Breast epithelium (tissue), 4 donors: ENCODE measurements at places on chromosomes 12 and 14. TPM values are rescaled to one million over a fixed set of nuclear protein-coding genes. Genes with fewer than 3 reads are reported as not detected.

Gene PIWIL1
- total RNA-seq, result under 0.01 TPM

Gene OR4Q2
- total RNA-seq, result not detected

Gene RNU4-1
- total RNA-seq, result under 0.01 TPM

Gene STAB2
- under 0.01 TPM for total RNA-seq

Gene DAO
- total RNA-seq, result not detected

Gene MYG1
- 39.1 TPM for total RNA-seq

Gene TGFB3
- 24.0 TPM for total RNA-seq

Gene MYO1H
- under 0.01 TPM for total RNA-seq

Gene CLEC14A
- total RNA-seq, result 24.8 TPM

Gene HOXC10
- total RNA-seq, result 2.0 TPM

Gene KCNK13
- total RNA-seq, result 0.66 TPM

Gene GPR84
- 0.44 TPM for total RNA-seq

- DNase-seq, result no peak
Observed at GRCh38 chr14:89899917-89900663, 54.4 kb downstream of the EFCAB11 start.

DNA sequence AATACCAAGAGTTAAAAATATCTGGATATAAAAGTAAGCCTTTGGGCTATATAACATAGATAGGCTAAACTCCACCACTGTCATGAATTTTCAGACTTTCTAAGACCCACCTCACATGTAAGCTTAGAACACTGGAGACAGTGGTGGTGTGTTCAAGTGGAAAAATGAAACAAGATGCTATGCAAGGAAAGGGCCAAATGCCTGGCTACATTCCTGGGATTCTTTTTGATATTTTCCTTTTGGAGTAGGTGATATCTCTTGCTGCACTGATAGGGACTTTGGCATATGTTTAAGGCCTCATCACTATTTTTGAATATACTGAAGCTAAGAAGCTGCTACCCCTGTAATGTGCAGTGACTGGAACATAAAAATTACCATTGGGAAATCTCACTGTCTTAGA is 341.3 kb downstream of the SLC16A7 start:
- DNase-seq, result no peak

DNA sequence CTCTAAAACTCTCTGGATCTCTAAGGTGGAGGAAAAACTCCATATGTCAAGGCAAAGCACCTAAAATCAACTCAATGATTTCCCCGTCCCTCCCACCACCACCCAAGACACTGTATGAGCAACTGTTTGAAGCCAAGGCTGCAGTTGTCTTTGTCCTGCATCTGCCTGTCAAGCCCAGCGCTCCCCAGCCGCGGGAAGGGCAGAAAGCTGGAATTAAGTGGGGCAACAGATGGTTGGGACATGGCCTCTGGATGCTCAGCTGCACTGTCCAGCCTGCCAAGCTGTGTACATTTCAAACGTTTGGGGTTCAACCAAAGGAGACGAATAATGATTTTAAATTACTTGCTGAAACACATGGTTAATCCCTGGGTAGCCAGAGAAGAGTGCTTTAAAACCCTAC is 42.2 kb upstream of the PTGR2 start:
- DNase-seq, result no peak

GRCh38 chr12:78248321-78248720 is 417.6 kb downstream of the NAV3 start:
- no peak for DNase-seq

GRCh38 chr12:19546027-19546426 is 106.7 kb downstream of the AEBP2 start:
- no peak for DNase-seq

- no peak for DNase-seq
Observed at GRCh38 chr14:51117593-51117992, 22.7 kb upstream of the TRIM9 start.

DNA sequence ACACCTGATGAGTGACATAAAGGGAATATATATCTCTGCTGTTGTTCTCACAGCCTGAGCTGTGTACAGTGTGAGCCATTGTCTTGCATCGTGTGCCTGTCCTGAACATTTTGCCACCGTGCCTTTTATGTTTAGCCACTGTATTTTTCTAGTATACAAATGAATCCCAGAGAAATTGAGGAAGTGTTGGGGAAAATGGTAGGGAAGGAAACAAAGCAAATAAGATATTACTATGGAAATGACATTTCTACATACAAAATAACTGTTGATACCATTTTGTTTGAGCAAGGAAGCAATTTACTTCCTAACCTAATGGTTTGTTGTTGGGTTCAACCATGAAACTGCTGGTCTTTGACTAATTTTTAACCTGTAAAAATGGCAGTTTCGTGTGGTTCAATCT is 5.5 kb downstream of the PSMA6 start:
- no peak for DNase-seq

DNA sequence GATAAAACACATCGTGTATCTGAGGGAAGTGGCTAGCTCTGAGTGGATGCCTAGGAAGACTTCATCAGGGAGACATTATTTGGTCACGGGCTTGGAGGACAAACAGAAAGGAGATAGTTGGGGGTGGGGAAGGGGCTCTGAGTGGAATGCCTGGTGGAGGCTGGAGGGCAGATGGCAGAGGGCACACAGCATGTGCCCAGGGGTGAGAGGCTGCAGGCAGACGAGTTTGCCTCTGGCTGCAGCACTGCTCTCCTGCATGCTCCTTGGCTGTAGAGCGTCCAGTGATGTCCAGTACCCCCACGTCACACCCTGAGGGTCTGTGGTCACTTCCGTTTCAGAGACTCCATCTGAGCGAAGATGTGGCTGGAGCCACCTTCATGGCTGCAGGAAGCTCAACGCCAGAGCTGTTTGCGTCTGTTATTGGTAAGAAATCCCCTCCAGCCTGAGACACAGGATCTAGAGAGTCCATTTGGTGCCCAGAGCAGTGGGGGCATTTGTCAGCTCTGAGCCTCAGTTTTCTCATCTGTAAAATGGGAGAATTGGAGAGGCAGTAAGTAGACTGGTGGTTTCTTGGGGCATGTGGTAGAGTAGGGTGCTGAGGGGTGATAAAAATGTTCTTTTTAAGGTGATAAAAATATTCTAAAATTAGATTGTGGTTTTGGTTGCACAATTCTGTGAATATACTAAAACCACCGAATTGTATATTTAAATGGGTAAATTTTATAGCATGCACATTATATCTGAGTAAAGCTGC is 71.7 kb upstream of the RIN3 start:
- no peak for DNase-seq

DNA sequence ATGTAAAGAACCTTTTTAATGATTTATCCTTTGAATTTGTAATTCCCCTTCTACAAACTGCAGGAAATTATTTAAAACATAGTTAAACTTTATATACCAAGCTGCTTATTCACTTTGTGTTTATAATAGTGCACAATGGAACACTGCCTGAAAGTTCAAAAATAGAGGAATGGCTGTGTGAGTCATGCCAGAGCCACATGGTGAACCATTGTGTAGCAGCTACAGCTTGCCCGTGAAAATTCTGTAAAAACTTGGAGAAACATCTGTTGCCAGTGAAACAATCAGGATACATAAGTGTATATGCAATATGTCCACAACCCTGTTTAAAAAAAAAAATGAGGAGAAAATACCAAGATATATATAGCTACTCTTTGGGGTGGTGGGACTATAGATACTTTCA is 59.5 kb downstream of the VEZT start:
- DNase-seq, result no peak

DNA sequence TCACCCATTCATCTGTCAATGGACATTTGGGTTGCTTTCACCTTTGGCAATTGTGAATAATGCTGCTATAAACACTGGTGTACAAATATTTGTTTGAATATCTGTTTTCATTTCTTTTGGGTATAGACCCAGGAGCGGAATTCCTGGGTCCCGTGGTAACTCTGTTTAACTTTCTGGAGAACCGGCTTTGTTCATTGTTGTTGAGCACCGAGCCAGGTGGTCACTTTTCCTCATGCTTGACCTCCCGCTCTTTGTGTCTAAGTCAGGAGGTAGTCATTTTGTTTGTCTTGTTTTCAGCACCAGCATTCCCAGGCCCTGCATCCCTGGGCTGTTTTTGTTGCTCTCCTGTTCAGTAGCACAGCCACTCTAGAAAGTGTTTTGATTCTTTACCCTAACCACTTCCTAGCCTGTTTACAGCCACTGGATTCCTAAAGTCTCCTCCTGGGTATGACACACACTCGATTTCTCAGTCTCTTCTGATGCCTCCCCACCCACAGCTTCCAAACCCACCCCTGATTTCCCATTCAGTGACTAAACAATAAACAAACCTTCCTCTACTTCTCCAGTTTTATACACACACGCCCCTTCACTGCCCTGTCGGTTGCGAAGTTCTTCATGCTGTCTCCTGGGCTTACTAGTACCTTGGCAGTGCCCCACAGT is 37.9 kb downstream of the B4GALNT3 start:
- no peak for DNase-seq

DNA sequence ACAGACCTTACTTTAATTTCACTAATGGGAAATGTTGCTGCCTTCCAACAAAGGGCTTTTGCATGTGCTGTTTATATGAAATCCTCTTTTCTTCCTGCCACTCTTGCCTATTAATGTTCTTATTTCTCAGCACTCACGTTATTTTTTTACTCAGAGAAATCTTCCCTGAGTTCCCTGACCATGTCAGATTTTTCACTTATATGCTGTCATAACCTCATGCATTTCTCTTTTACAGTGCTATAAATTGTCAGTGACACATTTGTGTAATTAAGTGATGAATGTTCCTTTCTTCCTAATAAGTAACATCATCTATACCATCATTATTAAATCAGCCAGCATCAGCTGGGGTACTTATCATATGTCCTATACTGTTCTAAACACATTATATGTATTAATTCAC is 444.1 kb downstream of the DIO2 start:
- DNase-seq, result no peak

- peak; percentile 46 for DNase-seq
Observed at GRCh38 chr14:73612339-73613045, at the start of gene ACOT6. TSS of gene ACOT6 (plus strand) at chr14:73612517. CDS start at chr14:73612572, 55 bp downstream.

- no peak for DNase-seq
Observed at GRCh38 chr12:65955452-65955851, 131.2 kb downstream of the HMGA2 start.

- no peak for DNase-seq
Observed at GRCh38 chr12:50394469-50395029, 1.9 kb downstream of the FAM186A start.

- DNase-seq, result no peak
Observed at GRCh38 chr12:107126796-107127481, 33.6 kb upstream of the CRY1 start.

GRCh38 chr12:50174971-50175715 is 8.0 kb upstream of the CERS5 start:
- no peak for DNase-seq

DNA sequence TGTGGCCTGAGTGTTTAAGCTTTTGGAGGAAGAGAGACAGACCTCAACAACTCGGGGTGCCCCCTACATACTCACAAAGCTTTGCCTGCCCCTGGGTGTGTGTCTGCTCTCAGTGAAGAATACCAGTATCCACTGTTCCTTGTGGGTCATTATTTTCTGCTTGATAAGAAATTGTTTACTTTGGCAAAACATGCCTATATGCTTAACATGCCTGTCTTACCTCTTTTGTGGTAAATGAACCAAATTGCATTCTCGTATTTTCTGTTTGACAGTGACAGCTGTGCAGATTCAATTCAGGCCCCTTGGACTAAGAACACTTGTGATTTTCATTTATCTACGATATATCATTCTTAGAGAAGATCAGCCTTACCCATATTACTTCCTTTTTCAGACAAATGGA is 50.6 kb upstream of the REP15 start:
- DNase-seq, result no peak

GRCh38 chr14:56161658-56162057 is 43.4 kb downstream of the PELI2 start:
- no peak for DNase-seq

- no peak for DNase-seq
Observed at GRCh38 chr14:92568621-92569479, 55.3 kb downstream of the RIN3 start.
